ENCODE measurements at places on chromosomes 16 and 17. TPM values are rescaled to one million over a fixed set of nuclear protein-coding genes. Genes with fewer than 3 reads are reported as not detected.

GRCh38 chr16:67936124-67936879, at the start of gene PSMB10:
Gene PSMB10 (minus strand): TSS chr16:67936850. CDS start chr16:67936749, 101 bp downstream.
- DNase-seq, result peak; percentile 54

DNA sequence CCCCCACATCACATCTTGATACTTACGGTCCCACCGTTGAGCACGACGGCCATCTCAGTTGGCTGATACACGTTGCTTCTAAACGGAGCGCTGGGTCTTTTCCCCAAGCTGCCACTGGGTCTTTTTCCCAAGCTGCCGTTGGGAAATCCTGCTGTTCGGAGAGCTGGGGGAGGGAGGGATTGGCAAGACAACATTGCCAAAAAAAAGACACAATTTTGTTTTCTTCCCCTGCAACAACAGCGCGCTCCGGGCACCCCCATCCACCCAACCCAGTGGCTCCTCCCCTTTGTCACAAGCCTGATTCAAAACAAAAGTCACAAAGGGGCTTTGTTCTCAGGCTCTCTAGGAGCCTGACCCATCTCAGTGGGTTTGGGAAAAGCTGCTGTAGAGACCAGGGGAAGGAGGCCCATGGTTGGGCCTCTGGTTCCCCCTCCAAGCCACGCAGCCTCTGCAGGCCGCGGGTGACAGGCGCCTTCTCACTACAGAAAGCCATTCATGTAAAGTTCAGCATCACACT, 22.8 kb downstream of the GPRC5B start:
- no peak for DNase-seq

DNA sequence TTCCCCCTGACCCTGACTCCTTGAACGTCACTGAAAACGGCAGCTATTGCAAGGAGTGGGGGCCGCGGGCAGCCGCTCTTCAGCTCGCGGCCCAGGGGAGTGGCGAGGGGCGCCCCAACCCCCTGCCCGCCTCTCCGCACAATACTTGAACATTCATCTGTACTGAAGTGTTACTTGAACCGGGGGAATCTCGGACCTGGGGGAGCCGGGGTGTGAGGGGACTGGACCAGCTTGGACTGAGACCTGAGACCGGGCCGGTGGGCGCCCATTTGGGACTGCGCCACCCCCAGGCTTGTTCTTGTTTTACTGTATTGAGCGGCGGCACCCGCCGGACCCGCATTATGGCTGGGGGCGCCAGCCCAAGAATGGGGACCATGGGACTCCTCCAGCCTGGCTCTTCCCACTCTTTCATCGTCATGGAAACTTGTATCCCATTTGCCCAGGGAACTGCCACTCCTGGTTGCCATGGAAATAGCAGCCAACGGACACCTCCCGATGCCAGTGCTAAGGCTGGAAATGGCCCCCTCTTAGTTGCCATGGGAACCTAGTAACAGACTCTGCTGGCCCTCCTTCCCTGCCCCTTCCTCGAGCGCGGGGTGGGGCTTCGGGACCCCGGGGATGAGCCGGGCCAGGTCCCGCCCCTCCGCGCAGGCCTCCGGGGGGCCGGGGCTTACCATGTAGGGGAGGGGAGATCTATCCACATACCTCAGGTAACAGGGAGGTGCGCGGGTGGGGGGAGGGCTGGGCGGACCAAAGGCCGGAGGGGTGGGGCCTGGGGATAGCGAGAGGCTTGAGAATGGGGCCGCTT, 805 bp upstream of the ORAI3 start:
- peak; percentile 87 for DNase-seq

GRCh38 chr16:7482032-7482431, 149.4 kb downstream of the RBFOX1 start:
- no peak for DNase-seq

GRCh38 chr17:57588086-57588485, 157.0 kb downstream of the CCDC182 start:
- DNase-seq, result no peak

CDIPT gene
- 71.2 TPM for polyA plus RNA-seq

DNA sequence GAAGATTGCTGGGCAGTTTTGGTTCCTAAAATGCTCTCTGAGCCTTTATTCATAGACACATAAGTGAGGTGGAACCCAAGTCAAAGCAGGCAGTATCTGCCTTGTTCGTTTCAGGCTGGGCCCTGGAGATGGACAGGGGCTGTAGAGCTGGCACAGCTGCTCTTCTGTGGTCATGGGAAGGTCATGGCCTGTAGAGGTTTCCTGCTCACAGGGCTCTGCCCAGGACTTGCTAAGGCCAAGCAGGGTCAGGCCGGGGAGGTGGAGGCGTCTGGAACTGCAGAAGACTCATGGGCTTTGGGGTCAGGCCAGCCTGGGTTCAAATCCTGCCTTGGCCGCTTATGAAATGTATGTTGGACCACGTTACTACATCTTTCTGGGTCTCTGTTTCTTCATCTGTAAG, 50.2 kb downstream of the IRX5 start:
- no peak for DNase-seq

CCL7 gene
- polyA plus RNA-seq, result 0.17 TPM

TEX19 gene
- polyA plus RNA-seq, result 0.55 TPM

DNA sequence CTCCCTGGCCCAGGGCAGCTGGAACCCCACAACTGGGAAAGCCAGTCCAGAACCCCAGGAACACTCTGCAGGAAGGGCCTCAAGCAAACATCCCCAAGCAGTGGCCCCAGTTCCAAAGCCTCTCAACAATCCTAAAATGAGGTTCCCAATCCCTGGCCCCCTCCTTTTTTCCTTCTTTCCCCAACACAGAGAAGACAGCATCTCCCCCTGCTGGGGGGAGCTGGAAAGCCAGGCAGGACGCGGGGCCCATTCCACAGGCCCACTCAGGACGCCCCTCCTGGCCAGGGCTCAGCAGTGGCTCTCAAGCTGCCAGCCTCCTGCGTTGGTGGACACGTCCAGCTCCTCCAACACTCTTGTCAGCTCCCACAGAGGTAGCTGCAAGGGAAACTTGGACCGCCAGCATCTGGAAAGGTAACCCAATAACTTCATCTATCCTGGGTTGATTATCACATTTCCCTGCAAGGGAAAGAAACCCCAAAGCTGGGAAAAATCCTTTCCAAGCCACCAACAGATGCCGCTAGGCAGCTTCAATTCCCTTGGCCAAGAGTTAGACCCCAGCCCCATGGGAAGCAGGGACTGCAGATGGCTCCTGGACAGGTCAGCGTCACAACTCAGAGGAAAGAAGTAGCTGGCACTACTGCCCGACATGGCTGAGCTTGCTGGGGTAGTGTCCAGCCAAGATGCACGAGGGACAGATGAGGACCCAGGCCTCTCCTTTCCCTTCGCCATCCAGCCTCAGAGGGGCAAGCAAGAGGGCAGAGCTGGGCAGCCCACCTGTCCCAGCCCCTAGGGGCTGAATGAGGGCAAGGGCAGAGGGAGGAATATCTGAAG, 7.6 kb downstream of the HDAC5 start:
- DNase-seq, result peak; percentile 81

TNK1 gene
- 2.1 TPM for polyA plus RNA-seq

KRTAP4-5 gene
- polyA plus RNA-seq, result not detected

- DNase-seq, result no peak
These were observed 520.8 kb upstream of the ZFHX3 start for GRCh38 chr16:73568769-73569168.

GRCh38 chr16:89197633-89198416, 2.5 kb downstream of the SLC22A31 start:
- no peak for DNase-seq

- no peak for DNase-seq
These were observed 95.4 kb downstream of the CYLD start for GRCh38 chr16:50837324-50837723.

GRCh38 chr17:41494524-41494923, 4.8 kb upstream of the KRT36 start:
- no peak for DNase-seq

All from A549 (cell line).